ENCODE measurements at places on chromosomes 3 and 15.

- DNase-seq: no peak
Measured at GRCh38 chr15:70906842-70907241, 14.2 kb downstream of the LRRC49 start.

GRCh38 chr3:179021119-179021903 is 50.3 kb downstream of the ZMAT3 start:
- no peak for DNase-seq

- DNase-seq: no peak
Measured at GRCh38 chr3:78792733-78793132, 975.1 kb downstream of the ROBO1 start.

- DNase-seq: no peak
Measured at GRCh38 chr3:99678023-99678422, 39.6 kb downstream of the COL8A1 start.

GRCh38 chr15:60682115-60682514 is 203.2 kb upstream of the ICE2 start:
- no peak for DNase-seq

- DNase-seq: no peak
Measured at GRCh38 chr3:194123726-194124125, 12.2 kb upstream of the HES1 start.
